Type B pancreatic cell (in vitro differentiated cells): ENCODE measurements at places on chromosomes 7 and 10. TPM values are rescaled to one million over a fixed set of nuclear protein-coding genes. Genes with fewer than 3 reads are reported as not detected.

DNA sequence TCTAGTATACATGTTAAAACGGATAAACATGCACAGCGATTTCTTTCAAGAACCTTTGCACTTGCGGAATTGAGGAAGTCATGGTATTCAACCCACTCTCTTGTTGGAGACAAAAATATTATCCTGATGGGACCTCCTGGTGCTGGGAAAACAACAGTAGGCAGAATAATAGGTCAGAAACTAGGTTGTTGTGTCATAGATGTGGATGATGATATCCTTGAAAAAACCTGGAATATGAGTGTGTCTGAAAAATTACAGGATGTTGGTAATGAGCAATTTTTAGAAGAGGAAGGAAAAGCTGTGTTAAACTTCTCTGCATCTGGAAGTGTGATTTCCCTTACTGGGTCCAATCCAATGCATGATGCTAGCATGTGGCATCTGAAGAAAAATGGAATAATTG lies 6.9 kb downstream of the THNSL1 start:
- no peak for DNase-seq

GRCh38 chr7:1459920-1460820 lies 900 bp upstream of the MICALL2 start:
- DNase-seq = no peak

DNA sequence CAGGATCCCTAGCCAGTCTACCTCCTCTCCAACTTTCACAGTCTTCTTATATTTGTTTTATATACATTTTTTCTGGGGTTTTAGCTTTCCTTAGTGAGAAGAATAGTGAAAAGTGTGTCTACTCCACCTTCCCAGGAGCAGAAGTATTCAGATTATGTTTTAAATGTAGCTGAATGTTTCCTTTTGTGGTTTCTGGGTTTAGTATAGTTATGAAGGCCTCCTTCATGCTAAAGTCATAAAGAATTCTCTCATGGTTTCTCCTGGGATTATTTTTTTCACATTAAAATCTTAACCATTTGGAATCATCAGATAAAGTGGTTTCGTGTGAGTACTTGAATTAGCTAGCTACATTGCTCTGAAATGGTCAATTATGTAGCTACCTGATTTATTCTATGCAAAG lies 50.9 kb downstream of the ANKMY2 start:
- no peak for DNase-seq

GRCh38 chr7:131369354-131369753 lies 41.7 kb downstream of the MKLN1 start:
- no peak for DNase-seq

- DNase-seq = no peak
Measured at GRCh38 chr10:104440221-104440620, 86.6 kb downstream of the CFAP58 start.

DNA sequence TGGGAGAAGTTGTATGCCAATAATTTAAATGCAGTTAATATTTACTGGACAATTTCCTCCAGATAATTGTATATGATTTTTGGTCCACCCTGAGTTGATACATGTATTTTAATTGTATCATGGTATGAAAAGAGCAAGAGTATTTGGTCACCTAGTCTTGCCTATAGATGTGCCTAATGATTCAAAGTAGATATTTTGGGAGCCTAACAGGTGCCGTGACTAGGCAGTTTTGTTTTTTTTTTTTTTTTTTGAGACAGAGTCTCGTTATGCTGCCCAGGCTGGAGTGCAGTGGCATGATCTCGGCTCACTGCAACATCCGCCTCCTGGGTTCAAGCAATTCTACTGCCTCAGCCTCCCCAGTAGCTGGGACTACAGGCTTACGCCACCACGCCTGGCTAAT lies 59.3 kb upstream of the ATRNL1 start:
- DNase-seq = no peak

COL28A1 gene
- 0.76 and 3.3 TPM in 2 replicates for total RNA-seq

GRCh38 chr7:5350600-5351385 lies 68.0 kb downstream of the SLC29A4 start:
- no peak for DNase-seq
